ENCODE measurements at places on chromosomes 6 and 20. TPM values are rescaled to one million over a fixed set of nuclear protein-coding genes. Genes with fewer than 3 reads are reported as not detected.

- H3K27me3 ChIP-seq, result no peaks in the 10 kb centered on the region
- H3K4me1 ChIP-seq, result no peaks in the 10 kb centered on the region
- no peak overlapping the region for H3K4me3 ChIP-seq
- H3K36me3 ChIP-seq, result no peaks in the 10 kb centered on the region
Observed at GRCh38 chr6:44732243-44732642, 344.7 kb downstream of the CDC5L start.

OR2B6 gene
- not detected for total RNA-seq

ANKRD66 gene
- total RNA-seq, result 0.12 TPM

DNA sequence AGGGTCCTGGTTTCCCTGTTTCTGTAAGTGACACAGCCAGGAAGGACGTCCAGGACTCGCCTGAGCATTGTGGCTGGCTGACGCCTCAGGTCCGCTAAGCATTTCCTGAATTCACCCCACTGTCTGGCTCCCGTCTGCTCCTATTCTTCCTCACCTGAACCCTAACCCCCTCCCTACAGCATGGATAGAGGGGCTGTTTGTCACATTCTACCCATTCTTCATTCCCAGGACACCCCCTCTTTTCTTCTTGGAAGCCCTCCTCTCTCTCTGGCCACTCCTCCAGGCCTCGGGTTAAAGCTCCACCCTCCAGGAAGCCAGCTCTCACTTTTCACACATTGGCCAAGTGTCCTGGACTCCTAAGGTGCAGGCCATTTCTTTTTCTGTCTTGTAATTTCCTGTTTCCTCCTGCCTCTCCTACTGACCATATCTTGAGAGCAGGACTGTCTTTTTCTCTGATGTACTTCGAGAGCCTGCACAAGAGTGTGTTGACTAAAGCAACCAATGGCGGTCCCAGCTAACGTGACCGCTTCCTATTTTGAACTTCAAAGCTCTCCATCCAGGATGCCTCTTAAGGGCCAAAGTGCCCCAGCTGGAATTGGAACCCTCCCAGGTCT, 24.2 kb upstream of the MYMX start:
- no peaks in the 10 kb centered on the region for H3K36me3 ChIP-seq
- H3K27ac ChIP-seq, result no peak overlapping the region

DNA sequence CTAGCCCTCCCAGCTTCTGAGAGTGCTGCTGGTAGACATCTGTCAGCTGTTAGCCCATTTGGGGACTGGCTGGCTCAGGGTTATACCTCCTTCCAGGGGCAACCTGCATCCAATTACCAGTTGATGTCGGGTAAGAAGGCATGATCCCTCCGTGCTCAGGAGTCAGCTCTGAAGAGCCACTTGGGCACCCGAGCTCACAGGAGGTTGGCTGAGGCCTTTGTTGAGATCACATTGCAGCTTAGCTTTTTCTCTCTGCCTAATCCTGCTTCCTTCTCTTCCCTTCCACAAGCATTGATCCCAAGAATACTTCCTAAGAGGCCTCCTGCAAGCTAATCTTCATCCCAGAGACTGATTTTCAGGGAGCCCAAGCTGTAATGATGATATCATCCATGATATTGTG, 35.5 kb downstream of the SCP2D1 start:
- DNase-seq, result no peak
- no peak overlapping the region for H3K4me3 ChIP-seq
- H3K27me3 ChIP-seq, result no peaks in the 10 kb centered on the region
- no peak overlapping the region for H3K27ac ChIP-seq

GRCh38 chr20:38123021-38123587, 42.0 kb downstream of the TGM2 start:
- H3K4me1 ChIP-seq, result peaks cover 17% of the 10 kb centered on the region
- no peak overlapping the region for H3K4me3 ChIP-seq
- H3K27ac ChIP-seq, result peak overlapping the region; percentile 55
- no peaks in the 10 kb centered on the region for H3K27me3 ChIP-seq

TBX18 gene
- total RNA-seq, result 13.3 TPM

BMP5 gene
- not detected for total RNA-seq

DCDC2 gene
- total RNA-seq, result 6.5 TPM

BPIFA1 gene
- not detected for total RNA-seq

DNA sequence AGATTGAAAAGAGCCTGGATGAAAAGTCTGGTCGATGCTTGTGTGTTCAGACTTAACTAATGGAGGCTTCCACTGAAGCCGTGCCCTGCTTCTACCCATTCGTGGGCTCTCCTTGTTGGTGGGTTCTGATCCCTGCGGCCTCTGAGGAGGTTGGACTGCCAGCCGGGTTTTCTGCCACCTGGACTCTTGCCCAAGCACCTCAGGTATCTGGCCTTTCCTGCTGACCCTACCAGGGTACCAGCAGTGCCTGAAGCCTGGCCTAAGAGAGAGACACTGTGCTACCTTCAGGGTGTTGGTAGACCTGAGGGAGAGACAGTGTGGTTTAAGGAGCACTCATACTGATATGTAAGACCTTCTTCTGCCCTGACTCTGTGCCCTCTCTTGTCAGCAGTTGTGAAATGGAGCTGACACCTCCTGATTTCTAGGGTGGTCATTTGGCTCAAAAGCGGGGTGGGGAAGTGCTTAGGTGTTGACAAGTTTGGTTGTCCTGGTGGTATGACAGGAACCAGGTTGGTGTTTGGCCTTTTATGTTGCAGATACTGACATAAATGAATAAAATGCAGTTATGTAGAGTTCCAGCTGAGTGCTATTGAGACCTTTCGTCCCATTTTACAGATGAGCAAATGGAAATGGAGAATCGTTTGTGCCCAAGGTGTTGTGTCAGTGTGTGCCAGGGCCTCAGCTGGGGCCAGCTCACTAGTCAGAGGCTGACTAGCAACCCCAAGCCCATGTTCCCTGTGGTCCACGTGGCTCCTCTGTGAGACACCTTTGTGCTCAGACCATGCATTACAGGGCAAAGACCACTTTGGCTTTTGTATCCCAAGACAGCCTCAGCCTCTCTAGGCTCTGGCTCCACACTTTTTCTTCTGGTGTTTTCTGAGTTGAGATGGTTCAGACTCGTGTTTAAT, 3.1 kb downstream of the PLCG1 start:
- peaks cover 37% of the 10 kb centered on the region for H3K4me1 ChIP-seq
- no peaks in the 10 kb centered on the region for H3K36me3 ChIP-seq
- H3K4me3 ChIP-seq, result no peak overlapping the region
- H3K27ac ChIP-seq, result no peak overlapping the region
- DNase-seq, result no peak

DNA sequence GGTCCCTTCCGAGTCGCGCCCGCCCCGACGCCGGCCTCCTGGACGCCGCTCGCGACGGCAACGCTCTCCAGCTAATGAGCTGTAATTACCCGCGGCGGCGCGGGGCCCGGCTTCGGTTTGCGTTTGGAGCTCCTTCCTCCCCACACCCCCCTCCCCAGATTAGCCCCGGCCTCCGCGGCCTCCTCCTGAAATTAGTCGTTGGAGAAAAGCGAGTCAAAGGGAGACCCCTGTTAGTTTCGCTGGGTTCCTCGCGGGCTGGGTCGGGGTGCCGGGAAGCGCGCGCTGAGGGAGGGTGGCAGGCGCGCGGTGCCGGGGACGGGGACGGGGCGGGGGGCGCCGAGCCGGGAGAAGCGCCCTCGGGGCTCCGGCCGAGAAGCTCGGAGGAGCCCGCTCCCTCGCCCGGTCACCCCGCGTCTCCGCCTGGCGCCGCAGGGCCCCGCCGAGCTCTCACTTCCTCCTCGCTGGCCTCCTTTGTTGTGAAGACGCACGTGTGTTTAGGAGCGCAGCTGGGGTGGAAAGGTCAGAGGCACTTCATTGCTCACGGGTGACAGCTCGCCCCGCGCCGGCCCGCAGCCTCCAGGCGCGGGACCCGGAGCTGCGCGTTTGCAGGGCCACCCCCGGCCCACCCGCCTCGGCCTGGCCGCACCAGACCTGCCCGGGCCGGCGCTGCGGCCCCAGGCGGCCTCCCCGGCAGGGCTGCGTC, 4.9 kb downstream of the FOXC1 start:
- H3K36me3 ChIP-seq, result no peaks in the 10 kb centered on the region
- H3K4me3 ChIP-seq, result no peak overlapping the region
- H3K27me3 ChIP-seq, result no peaks in the 10 kb centered on the region
- H3K4me1 ChIP-seq, result peaks cover 7% of the 10 kb centered on the region

- H3K27ac ChIP-seq, result no peak overlapping the region
- peaks cover 4% of the 10 kb centered on the region for H3K4me1 ChIP-seq
- H3K27me3 ChIP-seq, result no peaks in the 10 kb centered on the region
Observed at GRCh38 chr20:38170826-38171674, 6.0 kb upstream of the TGM2 start.

TMEM244 gene
- not detected for total RNA-seq

DNA sequence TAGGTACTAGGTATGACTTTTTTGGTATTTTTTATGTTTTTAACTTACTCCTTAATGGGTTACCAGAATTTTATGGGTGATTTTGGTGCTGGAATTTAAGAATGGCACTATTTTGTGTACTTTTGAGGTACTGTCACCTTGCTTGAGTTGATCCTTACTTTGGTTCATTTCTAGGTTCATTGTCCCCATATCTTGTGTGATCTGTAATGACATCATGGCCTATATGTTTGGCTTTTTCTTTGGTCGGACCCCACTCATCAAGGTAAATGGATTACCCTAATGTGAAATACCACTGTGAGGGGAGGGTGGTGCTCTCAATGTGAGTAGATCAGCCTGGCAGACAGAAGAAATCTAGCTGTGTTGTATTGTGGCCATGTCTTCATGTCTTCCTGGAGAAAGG, 57.9 kb downstream of the CDS2 start:
- H3K4me1 ChIP-seq, result no peaks in the 10 kb centered on the region
- no peak for DNase-seq
- H3K27ac ChIP-seq, result no peak overlapping the region
- no peak overlapping the region for H3K4me3 ChIP-seq

- no peak overlapping the region for H3K4me3 ChIP-seq
- H3K36me3 ChIP-seq, result no peaks in the 10 kb centered on the region
- no peaks in the 10 kb centered on the region for H3K4me1 ChIP-seq
- H3K27me3 ChIP-seq, result no peaks in the 10 kb centered on the region
- H3K27ac ChIP-seq, result no peak overlapping the region
Observed at GRCh38 chr6:134363323-134364039, 45.6 kb upstream of the SGK1 start.

DNA sequence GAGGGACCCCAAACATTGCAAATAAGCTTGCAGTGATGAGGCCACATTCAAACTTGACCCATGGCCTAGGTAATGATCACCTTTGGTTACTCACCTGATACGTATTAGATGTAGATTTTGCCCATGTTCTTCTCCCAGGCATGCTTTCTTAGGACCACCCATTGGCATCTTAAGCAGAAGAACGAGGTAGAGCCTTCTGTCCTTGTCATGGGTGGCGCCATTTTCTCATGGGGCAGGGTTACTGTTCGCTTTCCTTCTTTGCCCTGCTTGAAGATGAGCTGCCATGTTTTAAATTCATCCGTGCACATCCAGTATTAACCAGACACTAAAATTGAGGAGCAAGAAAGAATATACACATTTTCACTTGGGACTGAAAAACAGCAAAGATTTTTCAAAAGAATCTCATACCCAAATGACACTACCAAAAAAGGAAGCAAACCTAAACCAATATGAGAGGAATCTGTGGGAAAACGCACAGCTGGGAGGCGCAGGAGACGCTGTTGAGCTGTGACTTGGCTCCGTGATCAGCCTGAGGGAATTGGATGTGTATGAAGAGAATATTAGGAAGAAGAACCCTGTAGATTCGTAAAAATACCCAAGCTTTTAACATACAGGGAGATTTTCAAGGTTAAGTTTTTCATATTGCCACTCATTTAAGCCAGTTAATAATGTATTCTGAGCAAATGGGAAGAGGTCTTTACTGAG, 36.6 kb downstream of the GMPR start:
- H3K36me3 ChIP-seq, result no peaks in the 10 kb centered on the region
- H3K27me3 ChIP-seq, result no peaks in the 10 kb centered on the region
- DNase-seq, result no peak

PAK5 gene
- total RNA-seq, result 0.46 TPM

- H3K27ac ChIP-seq, result no peak overlapping the region
- H3K27me3 ChIP-seq, result no peaks in the 10 kb centered on the region
- no peak for DNase-seq
- H3K4me1 ChIP-seq, result no peaks in the 10 kb centered on the region
- no peak overlapping the region for H3K4me3 ChIP-seq
- no peaks in the 10 kb centered on the region for H3K36me3 ChIP-seq
Observed at GRCh38 chr20:23456409-23456808, 3.7 kb upstream of the CST11 start.

DNA sequence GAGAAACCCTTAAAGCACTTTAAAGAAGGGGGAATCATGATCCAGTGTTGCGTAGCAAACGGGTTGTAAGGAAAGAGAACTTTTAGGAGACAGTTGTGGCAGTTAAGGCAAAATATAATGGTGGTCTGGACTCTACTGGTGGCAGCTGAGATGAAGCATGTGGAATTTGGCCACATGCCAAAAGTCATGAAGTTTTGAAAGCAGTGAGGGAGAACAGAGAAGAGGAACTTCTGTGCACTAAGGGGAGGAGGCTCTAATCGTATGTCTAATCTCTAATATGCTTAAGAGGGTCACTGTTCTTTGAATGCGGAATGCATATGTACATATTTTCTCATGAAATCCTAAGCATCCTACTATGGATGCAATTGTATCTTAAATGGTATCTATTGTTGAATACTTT, 91.5 kb downstream of the RIMS1 start:
- DNase-seq, result no peak
- no peak overlapping the region for H3K27ac ChIP-seq
- no peaks in the 10 kb centered on the region for H3K4me1 ChIP-seq
- H3K4me3 ChIP-seq, result no peak overlapping the region
- H3K36me3 ChIP-seq, result no peaks in the 10 kb centered on the region

Measured in ovary (tissue), 10 donors.